CD4-positive, alpha-beta T cell treated with Interleukin-15 for 4 hours (primary cell): ENCODE measurements at places on chromosomes 1 and 21.
A peak's percentile ranks its signal among the peaks of the same experiment; 100 is the strongest.

GRCh38 chr1:100616121-100616621 lies 78.2 kb downstream of the GPR88 start:
- no peak for DNase-seq

DNA sequence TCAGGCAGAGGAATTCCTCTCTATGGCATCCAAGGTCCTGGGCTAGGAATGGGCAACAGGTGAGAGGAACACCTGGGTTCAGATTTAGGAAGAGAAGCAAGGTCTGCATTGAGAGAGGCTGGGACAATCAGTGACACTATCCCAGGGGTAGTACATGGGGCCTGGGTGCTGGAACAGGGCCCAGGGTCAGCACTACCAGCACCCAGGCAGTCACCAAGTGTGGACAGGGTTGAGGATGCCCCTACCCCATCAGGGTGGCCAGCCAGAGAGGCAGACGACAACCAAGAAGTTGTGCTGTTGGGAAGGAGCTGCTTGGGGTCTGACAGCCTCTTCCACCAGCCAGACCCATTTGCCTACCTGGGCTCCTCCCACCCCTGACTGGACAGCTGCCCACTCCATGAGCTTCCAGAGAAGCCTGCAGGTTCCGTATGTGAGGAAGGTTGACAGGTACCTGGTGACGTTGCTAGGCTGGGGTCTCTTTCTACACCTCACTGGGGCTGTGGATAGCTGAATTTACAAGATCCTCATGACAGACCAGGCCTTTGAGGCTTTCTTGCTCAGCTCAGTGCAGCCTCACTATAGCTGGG lies 13.9 kb downstream of the CYP4A11 start:
- no peak for DNase-seq

- DNase-seq, result no peak
These were observed 336.4 kb downstream of the NTNG1 start for GRCh38 chr1:107477233-107477632.

- DNase-seq, result no peak
These were observed 22.7 kb upstream of the ZNF436 start for GRCh38 chr1:23392125-23392855.

DNA sequence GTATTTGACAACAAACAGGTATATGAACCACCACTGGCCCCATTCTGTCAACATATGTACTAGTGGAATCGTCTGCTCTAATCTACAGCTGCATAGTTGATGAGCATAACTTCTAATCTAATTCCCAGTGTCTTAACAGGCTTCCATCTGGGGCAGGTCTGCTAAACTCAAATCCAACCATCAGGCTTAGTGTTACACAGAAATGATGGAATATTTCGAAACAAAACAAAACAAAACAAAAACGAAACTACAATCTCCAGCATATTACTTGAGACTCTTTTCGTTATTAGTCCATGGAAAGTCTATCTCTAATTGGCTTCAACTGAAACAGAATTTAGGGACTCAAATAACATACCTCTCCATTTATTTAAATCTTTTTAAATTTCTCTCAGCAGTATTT lies 37.6 kb downstream of the DIPK1A start:
- no peak for DNase-seq

GRCh38 chr21:20169812-20170576 lies 828.2 kb upstream of the NCAM2 start:
- no peak for DNase-seq

GRCh38 chr1:9417695-9418094 lies 121.6 kb upstream of the SLC25A33 start:
- DNase-seq, result peak; percentile 24

DNA sequence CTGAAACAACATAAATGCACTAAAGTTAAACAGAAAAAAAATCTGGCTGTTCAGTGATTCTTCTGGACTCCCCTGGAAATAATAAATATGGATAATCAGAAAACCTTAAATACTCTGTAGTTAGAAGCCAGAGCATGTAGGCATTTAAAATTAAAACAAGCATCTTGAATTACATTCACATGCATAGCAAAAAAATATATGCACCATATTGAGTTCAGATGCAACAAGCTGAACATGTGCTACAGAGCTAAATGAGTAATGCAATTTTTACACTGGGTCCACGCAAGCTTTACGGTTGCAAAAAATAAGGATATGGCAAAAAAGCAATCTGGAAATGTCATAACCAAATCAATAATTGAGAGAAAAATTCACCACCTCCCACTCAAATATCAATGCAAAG lies 11.5 kb upstream of the KCNT2 start:
- DNase-seq, result no peak

DNA sequence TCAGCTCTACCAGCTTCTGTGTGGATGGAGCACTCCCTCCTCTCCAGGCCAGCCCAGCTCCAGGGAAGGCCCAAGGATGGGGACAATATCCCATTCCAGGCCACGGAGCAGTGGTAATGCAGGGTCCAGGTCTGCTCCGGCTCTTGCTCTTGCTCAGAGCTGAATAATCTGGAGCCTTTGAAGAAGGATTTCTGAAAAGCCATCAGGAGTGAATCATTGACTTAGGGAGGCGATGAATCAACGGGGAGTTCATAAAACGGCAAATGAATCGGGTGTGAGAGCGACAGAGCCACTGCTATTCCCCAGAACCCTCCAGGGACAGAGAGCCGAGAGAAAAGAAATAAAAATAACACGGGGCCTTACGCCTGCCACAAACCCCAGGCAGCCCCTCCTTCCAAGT lies 7.7 kb downstream of the POU3F1 start:
- no peak for DNase-seq

GRCh38 chr1:181044449-181044966 lies 10.7 kb downstream of the MR1 start:
- peak; percentile 37 for DNase-seq

DNA sequence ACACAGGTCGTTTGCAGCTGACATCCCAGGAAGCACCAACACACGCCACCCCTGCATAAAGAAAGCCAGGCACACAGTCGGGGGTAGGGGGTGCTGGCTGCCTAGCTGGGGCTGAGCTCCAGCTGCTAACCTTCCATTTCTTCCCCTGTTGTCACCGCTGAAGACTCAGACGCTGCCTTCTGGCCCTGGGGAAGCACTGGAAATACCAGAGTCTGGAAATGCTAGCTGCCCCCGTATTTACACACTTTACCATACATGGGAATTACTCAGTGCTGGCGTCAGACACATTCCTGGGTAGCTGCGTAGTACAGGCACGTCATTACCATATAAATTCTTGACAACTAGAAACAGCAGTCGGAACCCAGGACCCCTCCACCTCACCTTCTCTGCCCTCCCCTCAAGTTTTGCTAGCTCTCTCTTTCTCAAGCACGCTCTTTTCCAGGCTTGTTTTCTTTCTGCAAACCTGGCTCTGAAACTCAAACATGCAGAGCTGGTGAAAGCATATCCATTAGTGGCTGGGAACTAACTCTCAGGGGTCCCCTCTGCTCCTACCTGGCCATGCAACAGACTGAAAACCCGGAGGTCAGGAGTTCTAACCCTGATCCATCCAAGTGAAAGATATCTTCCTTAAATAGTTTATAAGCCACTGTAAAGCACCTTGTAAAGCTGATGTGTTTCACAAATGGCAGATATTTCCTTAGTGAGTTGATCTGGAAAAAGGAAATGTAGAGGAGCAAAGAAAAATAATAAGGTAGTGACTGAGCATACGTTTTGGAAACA lies 3.3 kb downstream of the CSRP1 start:
- no peak for DNase-seq
